ENCODE measurements at places on chromosomes 2 and 18. TPM values are rescaled to one million over a fixed set of nuclear protein-coding genes. Genes with fewer than 3 reads are reported as not detected.
A peak's percentile ranks its signal among the peaks of the same experiment; 100 is the strongest.

DNA sequence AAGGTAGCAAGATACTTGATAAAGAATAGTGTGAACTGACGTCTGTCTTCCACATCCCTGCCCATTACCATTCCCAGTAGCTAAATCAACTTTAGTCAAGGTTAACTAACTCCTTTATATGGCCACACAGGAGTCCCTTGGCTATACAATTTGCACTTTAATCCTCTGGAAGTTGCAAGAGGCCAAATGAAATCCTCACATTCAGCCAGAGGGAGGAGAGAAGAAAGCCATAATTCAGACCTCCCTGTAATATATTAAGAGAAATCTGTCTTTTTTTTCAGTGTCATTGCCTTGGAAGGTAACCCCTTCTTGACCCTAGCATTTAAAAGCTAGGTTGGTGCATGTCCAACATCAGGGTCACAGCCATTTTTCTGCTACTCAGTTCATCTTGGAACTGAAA is 317.8 kb downstream of the NRXN1 start:
- DNase-seq: no peak

GRCh38 chr2:8374782-8375181 is 307.1 kb upstream of the ID2 start:
- no peak for DNase-seq

GRCh38 chr2:219769090-219769910 is 141.9 kb downstream of the SLC4A3 start:
- DNase-seq: peak; percentile 29

GRCh38 chr18:76979111-76979751 is 153.4 kb downstream of the MBP start:
- no peak for DNase-seq

DNA sequence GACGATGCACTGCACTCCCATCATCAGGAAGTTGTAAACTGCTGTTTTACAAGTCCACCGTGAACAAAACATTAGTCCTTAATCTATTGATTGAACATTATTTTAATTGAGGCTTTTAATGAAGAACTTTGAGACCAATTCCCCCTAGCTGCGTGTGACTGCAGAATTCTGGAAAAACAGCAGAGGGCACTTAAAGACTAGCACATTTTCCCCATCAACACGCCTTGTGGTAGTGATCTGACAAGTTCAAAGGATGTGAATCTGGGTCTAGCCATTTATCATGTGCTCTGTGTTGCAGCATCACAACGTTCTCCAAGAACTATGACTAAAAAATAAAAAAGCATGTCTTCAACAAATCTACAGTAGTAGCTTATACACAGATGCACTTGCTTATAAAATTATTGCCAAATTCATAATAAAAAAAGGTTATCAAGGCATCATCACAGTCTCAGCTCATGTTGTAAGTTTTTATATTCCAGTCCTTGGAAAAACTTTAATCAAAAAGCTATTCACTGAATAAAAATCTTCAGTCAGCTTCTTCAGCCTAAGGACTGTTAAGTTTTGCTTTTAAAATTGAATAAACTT is 35.8 kb downstream of the SKOR2 start:
- peak; percentile 52 for DNase-seq

- DNase-seq: no peak
Measured at GRCh38 chr18:21361307-21361880, 119.4 kb downstream of the GREB1L start.

UGT1A8 gene
- total RNA-seq: not detected

DNA sequence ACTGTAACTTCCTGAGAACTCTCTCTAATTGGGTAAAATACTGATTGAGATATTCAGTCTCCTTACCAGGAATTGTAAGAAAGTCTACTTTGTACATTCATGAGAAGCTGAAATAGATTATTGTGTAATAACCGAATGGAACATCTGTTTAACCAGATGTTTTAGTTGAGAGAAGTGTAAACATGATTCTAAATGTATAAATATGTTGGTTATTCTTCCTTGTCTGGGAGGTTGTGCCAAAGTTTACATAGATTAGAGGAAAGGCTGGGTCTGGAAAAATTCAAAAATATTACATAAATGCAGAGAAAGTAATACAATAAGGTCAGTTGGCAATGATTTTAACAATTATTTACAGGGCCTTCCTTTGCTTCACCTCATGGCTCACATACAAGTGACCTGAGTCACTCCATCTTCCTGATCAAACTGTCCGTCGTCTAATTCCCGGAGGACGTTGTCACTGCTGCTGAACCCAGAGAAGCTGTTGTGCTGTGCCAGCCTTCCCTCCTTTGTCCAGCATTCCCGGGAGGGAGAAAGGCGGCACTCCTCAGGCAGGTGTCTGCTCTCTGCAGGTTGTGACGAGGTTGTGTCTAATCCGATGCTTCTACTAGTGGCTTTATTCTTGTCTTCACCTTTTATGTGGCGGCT is 55.9 kb downstream of the MOB4 start:
- DNase-seq: peak; percentile 56
